Stimulated activated CD8-positive, alpha-beta memory T cell treated with anti-CD3 and anti-CD28 coated beads, Interleukin-4, amount 100 ng/mL, for 48 hours (primary cell): ENCODE measurements at places on chromosomes 3 and 15.
A peak's percentile ranks its signal among the peaks of the same experiment; 100 is the strongest.

- no peak for DNase-seq
These were observed 32.0 kb downstream of the DCUN1D1 start for GRCh38 chr3:182948305-182948704.

DNA sequence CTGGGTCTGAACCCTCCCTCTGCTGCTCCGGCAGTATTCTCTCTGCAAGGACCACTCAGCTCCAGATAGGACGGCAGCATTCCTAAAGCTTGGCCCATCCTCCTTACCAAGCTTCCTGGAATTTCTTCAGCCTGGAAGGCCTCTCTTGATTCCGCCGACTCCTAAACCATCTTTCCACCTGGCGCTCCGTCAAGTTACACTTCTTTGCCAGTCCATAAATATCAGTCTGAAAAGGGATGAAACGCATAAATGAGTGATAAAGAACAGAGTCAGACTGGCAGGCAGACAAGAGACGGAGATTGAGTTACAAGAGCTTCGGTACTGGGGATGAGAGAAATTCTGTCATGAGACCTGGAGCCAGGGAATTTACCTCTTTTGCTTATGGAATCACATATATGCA lies 44.3 kb downstream of the CERS3 start:
- DNase-seq, result no peak

GRCh38 chr15:90142216-90143165 lies 40.2 kb upstream of the IDH2 start:
- peak; percentile 52 for DNase-seq

DNA sequence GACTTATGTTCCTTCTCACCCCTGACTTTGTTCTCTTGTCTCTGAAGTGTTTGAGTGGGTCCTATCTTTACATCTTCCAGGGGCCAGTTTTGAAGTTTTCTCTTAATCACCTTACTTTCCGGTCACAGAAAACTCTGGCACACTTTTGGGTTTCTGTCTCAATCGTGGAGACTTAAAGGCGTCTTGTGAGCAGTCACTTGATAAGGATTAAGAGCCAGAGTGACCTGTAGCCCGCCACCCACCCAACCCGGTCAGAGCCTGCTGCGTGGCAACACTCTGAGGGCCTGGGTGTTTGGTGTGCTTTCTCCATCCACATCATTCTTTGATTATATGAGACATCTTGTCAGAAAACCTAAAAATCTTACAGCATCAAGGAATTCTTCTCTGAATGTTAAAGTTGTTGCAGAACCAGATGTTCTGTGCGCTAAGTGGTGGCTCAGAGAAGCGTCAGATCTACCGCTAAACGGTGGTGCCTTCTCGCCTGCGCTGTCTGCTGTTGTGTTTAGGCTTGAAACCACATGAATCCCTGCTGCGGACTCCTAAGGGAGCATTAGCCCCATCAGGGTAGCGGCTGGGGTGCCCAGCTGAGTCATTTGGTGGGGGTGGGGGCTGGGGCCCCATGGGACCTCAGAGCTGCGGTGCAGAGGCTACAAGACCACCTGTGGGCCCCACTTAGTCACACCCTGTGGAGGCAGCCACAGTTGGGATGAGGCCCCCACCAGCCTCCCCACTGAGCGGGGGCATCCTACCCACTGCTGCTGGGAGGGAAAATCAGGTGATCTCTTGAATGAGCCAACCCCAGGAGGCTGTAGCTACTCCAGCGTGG lies 158.7 kb upstream of the BHLHE40 start:
- peak; percentile 80 for DNase-seq

DNA sequence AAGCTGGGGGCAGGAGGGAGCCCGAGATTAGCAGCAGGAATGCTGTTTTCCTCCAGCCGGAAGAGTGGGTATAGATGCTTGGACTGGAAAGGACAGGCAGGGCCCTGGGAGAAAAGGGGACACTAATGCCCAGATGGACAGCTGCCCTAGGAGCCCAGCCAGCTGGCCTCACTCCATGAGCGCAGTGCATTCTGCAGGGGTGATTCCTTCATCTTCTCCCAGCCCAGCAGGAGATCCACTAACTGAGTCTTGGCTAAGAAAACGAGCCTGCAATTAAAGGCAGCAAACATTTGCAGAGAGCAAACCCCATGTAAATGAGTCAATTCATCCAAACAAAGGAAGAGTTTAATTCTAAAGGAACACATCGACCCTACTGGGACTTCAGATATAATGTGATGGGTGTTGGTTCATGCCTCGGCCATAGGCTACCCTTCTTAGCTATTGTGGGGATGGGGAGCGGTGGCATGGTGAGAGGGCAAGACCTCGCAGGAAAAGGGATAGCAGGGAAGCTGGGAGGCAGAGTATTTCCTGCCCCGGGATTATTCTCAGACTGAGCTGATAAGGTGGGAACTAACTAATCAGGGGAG lies 13.3 kb upstream of the MINAR1 start:
- no peak for DNase-seq

DNA sequence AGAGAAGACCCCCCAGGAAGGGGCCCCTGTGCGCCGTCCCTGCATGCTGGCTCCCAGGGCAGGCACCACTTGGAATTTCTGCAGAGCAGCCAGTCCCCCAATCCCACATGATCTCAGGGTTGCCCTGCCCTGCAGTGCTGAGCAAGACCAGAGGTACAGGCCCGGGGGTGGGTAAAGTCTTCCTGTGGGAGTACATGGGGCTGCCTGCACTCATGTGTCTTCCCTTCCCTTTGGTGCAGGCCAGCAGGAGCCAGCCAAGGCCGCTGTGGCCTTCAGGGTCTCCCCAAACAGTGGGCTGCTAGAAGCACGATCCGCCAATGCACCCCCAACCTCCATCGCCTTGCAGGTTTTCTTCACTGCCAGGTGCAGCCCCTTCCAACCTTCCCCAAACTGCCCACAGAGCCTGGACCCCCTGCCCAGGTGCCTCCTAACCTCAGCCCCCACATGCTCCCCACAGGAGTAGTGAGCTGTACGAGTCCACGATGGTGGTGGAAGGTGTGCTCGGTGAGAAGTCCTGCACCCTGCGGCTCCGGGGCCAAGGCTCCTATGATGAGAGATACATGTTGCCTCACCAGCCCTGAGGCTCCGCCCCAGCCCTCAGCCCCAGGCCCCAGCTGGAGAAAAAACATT lies 15.0 kb downstream of the ACAA1 start:
- peak; percentile 19 for DNase-seq

GRCh38 chr3:25429361-25430286 lies 1.6 kb downstream of the RARB start:
- DNase-seq, result no peak

DNA sequence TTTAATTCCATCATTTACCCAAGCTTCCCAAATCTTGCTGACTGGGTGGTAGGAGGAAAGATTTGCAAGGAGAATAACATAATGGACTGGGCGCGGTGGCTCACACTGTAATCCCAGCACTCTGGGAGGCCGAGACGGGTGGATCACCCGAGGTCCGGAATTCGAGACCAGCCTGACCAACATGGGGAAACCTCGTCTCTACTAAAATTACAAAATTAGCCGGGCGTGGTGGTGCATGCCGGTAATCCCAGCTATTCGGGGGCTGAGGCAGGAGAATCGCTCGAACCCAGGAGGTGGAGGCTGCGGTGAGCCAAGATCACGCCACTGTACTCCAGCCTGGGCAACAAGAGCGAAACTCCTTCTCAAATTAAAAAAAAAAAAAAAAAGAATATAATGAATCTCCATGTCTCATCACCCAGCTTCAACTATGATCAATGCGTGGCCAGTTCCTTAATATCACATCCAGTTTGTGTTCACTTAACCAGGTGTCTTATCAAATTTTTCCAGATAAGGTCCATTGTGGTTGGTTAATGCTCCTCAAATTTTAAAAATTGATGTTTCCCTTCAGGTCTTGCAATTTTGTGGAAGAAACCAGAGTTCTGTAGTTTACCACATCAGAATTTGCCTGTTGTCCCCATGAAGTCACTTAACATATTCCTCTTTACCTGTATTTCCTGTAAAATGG lies 1.3 kb upstream of the ABCF3 start:
- DNase-seq, result no peak

GRCh38 chr3:50289130-50289529 lies 3.1 kb downstream of the IFRD2 start:
- DNase-seq, result no peak

- no peak for DNase-seq
These were observed 17.7 kb upstream of the CLSTN2 start for GRCh38 chr3:139917226-139917785.

DNA sequence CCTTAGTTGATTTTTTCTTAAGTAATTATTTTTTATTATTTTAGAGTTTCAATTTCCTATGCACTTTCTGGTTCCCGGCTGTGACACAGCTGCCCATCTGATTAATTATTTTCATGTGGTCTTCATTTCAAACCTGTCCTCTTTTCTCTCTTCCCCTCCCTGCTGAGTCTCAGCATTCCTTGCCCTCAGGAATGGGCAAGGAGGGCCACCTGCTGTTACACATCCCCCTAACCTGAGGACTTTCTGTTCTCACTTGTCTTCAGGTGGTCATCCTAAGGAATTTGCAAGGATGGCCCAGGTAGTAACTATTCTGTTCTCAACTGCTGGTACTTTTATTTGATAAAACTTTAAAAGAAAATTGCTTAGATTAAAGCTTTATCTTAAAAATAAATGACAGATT lies 545.0 kb downstream of the OTOL1 start:
- DNase-seq, result no peak

DNA sequence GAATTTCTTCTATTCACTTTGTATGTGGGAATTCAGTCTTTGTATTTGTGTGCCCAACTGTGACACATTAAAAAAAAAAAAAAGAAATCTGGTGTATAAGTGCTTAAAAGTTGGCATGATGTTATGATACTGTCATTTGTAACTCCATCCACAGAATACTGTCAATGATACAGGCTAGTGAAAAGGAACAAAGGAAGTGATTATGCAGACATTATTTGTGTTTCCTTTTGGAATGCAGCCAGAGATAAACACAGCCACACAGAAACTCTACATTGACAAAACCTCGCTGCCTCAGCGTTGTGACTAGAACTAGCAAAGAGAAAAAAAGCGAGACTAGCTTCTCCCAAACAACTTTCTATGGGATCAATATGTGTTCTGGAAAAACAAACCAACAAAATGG lies 519.2 kb upstream of the AGTR1 start:
- DNase-seq, result no peak

DNA sequence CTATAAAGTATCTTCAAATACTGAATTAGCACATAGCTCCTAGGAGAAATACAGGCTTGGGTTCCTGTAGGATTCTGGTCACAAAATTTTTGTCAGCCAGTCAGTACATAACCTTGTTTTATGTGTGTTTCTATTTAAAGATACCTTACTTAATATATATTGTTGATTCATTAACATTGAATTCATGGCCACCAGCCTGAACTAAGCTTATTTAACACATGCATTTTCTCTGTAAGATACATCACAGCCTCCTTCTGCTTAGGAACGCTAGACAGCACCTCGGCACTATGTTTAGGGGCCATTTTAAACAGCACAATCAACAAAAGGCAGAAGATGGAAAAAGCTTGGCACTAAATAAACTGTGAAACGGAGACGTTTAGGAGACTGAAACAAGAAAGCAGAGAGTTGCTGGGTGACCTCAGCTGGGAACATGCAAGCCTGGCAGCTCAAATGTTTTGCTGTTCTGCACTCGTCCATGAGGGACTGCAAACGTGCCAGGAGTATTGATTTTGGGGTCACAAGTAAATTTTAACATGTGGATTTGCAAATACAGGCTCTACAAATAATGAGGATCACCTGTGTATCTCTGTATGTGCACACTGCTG lies 432.2 kb upstream of the TPM1 start:
- no peak for DNase-seq

GRCh38 chr3:138817695-138818094 lies 17.0 kb downstream of the PIK3CB start:
- DNase-seq, result no peak

DNA sequence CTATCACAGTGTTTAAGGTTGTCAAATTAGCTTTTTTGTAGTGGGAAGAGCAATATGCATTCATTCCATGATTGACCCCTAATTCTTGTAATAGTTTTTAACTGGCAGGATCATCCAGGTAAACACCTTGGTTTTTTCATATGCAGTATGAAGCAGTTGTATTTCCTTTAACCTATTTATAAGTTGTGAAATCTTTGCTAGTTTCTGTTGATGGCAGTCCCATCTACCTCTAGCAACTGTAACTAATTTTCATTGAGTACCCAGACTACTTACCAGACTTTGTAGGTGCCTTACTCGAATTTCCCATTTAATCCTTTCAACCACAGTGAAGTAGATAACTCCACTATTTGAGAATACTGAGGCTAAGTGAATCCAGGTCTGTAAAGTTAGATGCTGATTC lies 6.1 kb downstream of the FXR1 start:
- no peak for DNase-seq
